Mammary epithelial cell (primary cell): ENCODE measurements at places on chromosomes 3 and 15.

- DNase-seq, result no peak
Observed at GRCh38 chr3:155372281-155372680, 78.8 kb upstream of the STRIT1 start.

DNA sequence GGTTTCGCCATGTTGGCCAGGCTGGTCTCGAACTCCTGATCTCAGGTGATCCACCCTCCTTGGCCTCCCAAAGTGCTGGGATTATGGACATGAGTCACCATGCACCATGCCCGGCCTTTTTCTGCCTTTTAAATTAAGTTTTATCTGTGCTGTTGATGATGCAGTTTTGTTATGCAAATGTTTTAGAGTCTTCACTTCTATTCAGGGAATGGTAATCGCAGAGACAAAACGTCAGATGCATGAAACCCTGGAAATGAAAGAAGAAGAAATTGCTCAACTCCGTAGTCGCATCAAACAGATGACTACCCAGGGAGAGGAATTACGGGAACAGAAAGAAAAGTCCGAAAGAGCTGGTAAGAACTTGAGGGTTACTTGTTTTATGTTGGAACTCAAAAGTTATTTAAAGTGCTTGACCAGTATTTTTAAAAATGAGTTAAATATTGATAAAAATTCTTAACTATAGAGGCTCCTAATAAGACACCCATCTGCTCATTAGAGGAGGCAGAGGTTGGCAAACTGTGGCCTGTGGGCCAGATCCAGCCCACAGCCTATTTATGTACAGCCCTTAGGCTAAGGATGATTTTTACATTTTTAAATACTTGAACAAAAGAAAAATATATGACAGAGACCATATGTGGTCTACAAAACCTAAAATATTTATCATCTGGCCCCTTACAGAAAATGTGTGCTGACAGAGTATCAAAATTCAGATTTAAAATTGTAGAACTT is 127.8 kb upstream of the LRRFIP2 start:
- no peak for DNase-seq

DNA sequence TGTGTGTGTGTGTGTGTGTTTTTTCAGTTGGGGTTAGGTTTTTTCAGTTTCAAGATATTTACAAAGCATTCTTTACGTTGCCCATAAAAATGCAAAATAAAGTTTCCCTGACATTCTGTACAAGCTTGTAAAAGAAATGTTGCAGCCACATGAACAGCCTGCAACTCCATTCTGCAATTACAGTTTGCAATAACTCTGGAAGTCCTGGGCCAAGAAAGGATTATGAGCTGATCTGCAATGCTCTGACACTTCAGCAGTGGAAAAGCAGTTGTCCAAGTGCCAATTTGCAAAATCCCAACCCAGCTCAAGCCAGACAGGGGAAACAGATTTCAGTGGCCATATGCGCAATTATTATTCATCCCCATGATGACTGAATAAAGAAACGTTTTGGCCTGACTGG is 322.1 kb downstream of the MEX3B start:
- no peak for DNase-seq

DNA sequence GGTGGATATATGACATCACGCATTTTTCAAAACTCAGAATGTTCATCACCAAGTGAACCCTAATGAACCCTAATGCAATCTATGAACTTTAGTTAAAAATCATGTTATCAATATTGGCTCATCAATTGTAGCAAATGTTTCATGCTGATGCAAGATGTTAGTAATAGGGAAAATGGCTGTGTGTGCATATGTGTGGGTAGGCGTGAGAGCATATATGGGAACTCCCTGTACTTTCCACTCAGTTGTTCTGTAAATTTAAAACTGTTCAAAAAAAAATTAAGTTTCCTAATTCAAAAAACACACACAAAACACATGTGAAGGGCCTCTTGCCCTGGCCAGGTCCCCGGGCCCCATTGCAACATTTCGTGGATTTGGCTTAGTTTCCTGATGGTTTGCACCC is 89.7 kb upstream of the PROK2 start:
- DNase-seq, result no peak

GRCh38 chr3:62249484-62249776 is 123.9 kb downstream of the FEZF2 start:
- DNase-seq, result no peak

GRCh38 chr3:8603115-8603710 is 41.4 kb downstream of the SSUH2 start:
- no peak for DNase-seq

DNA sequence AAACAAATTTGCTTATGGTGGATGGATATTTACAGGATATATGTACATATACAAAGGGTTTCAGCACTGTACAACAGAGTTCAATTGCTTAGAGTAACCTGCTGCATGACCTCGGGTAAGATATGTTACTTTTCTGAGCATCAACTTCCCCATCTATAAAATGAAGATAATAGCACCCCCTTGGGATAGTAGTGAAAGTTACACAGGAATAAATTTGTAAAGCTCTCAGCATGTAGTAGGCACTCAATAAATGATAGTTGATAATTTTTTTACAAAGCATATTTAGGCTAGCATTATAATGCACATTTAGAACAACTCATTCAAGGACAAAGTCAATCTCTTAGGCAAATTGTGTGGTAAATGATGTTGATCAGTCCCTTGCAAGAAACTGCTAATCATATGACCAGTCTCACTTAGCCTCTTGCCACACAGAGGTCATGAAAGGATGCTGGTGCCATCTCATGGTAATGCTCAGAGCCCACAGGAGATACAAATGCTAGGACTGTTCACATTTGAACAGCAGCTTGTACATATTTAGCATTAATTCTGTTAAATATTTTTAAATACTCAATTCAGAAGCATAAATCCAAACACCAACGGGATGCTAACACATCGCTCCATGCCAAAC is 123.9 kb downstream of the MAGI1 start:
- no peak for DNase-seq

DNA sequence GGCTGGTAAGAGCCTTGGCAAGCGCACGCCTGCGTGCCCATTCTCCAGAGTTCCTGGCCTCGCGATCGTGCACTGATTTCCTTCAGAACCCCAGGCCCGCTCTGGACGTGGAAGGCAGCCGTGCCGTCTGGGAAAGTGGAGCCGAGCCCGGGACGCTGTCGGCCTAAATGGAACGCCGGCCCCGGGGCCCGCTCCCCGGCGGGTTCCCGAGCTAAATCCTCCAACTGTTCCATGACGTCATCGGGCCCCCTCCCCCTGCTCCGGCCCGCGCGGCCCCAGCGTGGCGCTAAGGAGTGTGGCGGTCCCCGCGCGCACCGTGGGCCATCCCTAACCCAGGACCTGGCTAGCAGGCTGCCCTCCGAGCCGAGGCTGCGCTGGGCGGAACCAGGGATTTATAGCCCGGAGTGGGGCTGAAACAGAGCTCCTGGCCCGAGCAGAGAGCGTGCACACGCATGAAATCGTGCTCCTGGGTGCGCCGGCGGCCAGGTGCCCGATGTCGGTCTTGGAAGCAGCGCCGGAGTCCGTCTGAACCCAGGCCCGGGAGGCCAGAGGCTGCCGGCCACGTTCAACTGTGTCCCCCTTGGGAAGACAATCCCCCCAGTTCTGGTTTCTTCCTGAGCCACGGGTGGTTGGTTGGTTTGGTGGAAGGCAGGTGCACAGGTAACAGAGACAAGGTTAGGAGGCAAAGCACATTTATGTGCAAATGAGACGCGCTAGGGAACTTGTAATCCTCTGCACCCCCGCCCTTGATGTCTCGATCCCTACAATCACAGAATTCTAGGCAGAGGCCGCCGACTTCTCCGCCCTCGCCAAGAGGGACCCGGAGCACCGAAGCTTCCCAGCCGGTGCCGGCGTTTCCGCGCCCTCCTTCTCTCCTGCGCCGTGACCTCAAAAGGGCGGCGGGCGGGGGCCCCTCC is 84.9 kb upstream of the ETV5 start:
- no peak for DNase-seq

DNA sequence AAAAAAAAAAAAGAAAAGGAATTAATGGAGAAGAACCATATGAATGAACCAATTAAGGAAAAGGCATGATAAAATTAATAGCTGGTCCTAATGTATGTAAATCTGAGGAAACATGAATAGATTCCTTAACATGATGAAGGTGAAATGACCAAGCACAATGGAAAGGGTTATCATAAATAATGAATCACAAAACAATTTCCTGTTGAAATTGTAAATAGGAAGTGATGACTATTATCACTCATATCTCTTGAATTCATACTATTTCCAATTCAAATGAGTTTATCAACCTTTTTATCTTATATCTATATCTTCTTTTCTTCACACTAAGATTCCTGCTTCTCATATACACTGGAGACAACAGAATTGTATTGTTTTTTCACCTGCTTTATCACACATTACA is 32.0 kb downstream of the AADACL2 start:
- DNase-seq, result no peak

DNA sequence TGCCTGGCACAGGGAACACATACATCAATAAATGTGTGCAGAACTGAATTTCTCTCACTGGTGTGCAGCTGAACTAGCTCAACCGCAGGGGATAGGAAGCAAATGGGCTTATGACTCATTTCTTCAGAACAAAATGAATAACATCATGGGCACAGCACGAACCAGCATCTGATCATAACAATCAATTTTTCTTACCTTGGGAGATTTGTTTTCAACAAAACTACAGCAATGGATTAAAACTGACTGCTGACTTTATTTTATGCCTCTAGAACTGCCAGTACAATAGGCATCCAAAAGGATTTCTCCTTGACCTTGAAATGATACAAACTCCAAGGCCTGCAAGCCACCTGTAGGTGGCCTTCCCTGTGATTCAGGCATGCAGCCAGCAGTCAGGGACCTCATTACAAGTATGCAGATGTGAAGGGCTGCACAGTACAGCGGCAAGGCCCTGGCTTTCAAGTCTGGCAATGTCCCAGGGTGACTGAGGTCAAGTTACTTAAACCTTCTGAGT is 26.1 kb downstream of the TAMM41 start:
- no peak for DNase-seq

DNA sequence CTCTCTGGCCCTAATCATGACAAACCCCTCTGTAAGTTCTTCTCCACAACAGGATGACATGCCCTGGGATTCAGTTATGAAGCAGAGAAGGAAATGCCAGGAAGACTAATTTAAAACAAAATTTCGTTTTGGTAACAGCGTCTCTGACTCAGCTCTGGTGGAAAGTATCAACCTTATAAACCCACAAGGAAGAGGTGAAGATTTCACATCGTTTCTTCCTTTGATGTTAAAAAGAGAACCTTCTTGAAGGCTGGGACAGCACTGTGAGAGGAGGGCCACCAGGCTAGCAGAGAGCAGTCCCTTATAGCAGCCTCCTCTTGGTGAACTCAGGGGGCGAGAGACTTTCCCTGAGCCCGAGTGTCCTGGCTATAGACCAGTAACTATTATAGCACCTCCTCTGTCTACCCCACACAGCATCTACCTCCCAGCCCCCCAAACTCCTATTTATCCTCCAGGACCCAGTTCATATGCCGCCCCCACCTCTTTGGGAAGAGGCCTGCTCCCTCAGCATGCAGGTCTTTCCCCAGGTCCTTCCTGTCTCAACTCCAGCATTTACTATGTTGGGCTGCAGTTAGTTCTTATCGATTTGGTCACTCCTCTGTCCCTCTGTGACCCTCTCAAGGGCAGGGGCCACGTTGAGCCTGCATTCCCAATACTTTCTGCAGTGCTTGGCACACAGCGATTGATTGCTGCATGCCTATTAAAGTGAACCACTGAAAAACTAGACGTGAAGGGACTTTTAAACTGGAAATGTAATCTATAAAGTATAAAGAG is 321.5 kb upstream of the ICE2 start:
- no peak for DNase-seq

GRCh38 chr15:58627046-58627445 is 122.5 kb downstream of the ADAM10 start:
- no peak for DNase-seq

- no peak for DNase-seq
Observed at GRCh38 chr3:136685882-136686281, 66.3 kb downstream of the STAG1 start.

GRCh38 chr3:16888785-16889607 is 4.2 kb downstream of the PLCL2 start:
- no peak for DNase-seq

DNA sequence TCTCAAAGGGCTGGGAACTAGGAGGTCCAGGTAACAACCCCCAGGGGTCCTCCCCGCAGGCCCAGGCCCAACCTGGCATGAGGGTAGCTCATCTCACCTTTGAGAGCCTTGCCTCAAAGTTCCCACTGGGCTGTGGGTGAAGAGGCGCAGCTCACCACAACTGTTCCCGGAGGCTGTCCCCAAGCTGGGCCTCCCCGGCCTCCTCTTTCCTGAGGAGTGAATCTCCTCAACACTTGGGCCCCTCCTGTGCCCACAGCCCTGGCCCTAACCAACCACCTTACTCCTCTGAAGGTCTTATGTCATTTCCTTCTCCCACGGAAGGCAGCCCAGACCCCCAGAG is 27.5 kb upstream of the CORO2B start:
- no peak for DNase-seq

DNA sequence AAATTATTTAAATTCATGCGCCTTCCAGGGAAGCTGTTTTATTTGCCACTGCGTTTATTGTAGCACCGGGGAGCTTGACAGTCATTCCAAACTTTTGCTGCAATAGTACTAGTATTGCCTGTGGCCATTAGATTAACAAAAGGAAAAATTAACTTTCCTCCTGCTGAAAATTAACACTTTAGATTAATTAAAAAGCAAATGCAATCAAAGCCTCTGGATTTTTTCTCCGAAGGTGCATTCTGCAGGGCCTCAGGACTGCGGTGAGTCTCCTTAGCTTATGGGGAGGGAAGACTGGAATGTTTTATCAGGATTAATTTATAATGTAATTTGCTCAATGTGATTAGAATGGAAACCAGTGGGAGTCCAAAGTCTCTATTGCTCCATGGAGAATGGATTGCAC is 456.4 kb upstream of the CFAP20DC start:
- no peak for DNase-seq

DNA sequence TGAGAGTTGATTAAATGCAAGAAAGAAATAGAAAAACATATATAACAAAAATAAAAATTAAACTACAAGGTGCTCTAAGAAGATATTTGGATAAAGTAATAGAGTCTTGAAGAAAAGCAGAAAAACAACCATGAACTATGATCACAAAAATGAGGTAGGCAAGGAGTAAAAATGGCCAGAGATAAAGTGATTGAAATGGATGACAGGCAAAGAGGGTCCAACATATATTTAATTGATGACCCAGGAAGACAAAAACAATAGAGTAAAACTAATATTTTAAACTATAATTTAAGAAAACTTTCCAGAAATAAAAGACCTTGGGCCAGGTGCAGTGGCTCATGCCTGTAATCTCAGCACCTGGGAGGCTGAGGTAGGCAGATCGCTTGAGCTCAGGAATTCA is 22.1 kb upstream of the WDR49 start:
- no peak for DNase-seq

- DNase-seq, result no peak
Observed at GRCh38 chr3:111033470-111034050, 38.1 kb upstream of the NECTIN3 start.

DNA sequence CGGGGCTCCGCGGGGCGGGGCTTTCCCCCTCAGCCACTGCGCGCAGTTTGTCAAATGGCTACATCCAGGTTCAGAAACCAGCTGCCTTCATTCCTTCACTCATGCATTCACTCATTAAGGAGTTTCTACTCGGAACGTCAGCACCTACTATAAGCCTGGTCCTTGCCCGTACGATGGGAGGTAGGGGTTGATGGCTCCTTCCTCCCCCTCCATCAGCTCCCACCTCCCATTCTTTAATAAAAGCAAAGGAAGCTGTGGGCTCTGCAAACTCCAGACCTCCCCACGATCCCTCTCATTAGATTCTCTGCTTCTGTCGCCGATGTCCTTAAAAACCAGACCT is 267 bp upstream of the CFAP92 start:
- no peak for DNase-seq
